ENCODE measurements at places on chromosomes 11 and 22.
A peak's percentile ranks its signal among the peaks of the same experiment; 100 is the strongest.

GRCh38 chr11:18209058-18209457 is 27.5 kb downstream of the SAA4 start:
- DNase-seq, result no peak

GRCh38 chr22:22867996-22868715 is 19.5 kb upstream of the IGLL5 start:
- DNase-seq, result no peak

DNA sequence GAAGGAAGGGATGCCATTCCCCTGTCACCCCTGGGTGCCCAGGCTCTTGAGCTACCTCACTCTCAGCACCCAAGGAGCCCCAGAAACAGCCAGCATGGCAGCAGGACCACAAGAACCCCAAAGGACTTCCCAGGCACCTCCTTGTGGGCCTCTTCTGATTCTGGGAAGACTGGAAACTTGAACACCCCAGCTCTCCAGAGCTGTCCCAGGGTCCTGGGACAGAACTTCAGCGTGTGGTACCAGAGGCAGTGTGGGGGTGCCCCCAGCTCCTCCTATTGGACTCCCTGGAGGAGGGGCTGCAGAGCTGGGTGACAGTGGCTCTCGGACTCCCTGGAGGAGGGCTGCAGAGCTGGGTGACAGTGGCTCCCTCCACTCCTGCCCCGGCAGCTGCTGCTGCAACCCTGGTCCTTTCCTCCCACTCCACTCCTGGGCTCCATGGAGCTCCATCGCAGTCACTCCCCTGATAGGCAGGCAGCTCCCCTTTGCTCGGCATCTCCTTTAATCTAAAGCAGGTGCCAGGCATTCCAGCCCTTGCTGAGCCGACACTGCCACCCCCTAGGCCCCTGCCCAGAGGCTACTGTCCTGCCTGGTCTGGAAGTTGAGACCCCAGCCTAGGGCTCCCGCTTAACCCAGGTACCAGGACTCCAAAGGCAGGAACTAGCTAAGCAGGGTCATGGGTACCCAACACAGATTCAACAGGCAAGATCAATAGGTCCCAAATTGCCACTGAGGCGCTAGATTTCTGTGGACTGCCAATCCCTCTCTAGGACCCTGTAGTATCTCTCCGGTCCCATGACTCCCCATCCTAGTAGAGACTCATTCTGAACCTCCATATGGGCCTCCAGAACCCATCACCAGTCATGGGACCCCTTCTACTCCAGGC is 2.7 kb downstream of the BCL9L start:
- no peak for DNase-seq

DNA sequence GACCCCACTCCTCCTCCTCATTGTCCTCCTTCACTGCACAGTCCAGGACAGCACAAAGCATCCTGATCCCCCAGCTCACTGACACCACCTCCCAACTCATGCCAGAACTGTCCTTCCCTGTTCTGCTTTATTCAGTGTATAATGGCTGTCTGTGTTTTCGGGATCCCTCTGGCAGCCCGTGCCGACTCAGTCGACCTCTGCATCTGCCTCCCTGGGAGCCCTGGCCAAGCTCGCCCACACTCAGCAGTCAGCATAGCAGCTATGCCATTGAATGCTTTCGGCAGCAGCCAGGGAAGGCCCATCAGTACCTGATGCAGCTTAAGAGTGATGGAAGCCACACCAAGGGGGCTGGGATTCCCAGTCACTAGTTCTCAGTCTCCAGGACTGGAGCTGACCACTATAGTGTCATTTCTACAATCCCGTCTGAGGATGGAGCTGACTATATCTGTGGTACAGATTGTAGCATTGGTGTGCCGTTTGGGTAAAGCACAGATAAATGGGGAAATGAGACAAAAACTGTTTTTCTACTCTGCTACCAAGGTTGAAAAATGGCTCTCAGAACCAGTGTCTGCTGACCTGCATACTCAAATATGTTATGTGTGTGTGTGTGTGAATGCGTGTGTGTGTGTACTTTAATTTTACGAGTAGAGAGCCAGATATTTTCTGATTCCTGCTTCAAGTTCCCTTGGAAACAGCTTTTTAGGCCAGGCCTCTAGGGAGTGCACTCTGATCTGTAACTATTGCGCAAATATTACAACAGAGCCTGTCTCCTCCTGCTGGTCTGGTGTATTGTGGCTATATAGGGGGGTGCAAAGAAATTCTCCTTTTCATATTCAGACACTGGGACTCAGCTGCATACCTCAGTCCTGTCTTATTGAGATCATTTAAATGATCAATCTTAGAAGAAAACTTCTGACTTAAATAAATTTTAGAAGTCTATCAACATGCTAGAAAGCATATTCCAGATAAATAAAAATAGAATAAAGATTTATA is 78.8 kb upstream of the TOP3B start:
- peak; percentile 32 for DNase-seq

GRCh38 chr11:334264-334994 is 13.8 kb upstream of the IFITM3 start:
- no peak for DNase-seq

- DNase-seq, result no peak
These were observed 61.0 kb downstream of the FAM168A start for GRCh38 chr11:73536961-73537360.

GRCh38 chr11:113241636-113242054 is 72.7 kb upstream of the TTC12 start:
- peak; percentile 31 for DNase-seq

DNA sequence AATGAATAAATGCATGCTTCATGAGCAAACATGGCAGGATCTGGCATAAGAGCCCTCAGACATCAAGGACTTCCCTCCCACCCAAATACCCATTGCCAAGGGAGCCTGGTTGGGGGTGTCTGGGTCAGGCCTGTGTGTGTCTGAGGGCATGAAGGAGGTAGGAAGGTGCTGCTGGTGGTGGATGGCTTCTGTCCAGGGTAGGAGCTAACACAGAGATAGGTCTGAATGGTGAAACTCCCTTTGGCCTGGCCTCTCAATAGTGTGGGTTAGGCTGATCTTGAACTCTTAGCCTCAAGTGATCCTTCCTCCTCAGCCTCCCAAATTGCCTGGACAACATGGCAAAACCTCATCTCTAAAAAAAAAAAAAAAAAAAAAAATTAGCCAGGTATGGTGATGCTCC is 2.8 kb downstream of the AMPD3 start:
- DNase-seq, result no peak

DNA sequence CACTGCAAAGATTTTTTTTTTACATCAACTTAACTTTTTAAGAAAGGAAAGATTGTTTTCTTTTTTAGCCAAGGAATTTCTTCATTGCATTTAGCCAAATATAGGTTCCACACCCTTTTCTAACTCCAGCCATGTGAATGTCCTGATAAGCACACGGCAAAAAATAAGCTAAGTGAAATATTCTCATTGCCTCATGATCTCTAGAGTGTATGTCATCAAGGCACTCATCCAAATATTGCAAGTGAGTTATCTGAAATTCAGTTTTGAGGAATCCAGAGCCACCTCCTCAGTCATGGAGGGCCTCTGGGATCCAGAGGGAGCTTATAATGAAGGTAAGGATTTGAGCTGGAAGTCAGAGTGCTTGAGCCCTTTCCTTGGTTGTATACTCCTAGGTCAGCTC is 80.0 kb downstream of the BLID start:
- peak; percentile 30 for DNase-seq

- DNase-seq, result peak; percentile 49
These were observed 644 bp downstream of the YPEL4 start for GRCh38 chr11:57648801-57649735.

DNA sequence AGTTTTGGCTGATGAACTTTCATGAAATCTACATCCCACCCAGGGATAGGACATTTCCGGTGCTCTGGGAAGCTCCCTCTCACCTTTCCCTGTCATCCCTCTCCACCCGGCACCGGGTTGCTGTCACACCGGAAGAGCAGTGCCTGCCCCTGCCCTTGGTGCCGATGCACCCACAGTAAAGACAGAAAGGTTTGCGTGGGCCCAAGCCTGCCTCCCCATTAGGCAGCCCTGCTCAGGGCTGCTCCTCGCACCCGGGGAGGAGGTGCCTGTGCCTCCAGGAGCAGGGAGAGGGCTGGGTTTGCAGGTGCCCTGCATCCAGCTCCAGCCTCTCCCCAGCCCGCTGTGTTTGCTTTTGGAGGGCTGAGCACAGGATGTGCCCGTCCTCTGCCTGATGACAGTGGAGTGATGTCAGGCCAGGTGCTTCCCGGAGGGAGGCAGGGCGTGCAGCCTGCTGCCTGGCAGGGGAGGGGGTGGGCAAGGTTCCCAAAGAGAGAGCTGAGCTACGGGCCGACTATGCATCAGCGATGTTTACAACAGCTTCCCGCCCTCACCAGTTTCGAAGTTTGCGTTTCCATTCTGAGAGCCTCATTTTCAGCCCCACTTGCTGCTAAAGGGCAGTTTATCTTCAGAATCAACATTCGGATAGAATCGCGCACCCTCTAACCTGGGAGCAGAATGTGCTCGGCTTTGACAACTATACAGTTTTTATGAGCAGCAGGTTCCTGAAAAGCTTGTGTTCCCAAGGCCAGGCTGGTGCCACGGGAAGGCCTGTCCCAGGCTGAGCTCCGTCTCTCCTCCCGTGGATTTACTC is 83.2 kb upstream of the CLDN5 start:
- no peak for DNase-seq

- no peak for DNase-seq
These were observed 2.0 kb downstream of the ART5 start for GRCh38 chr11:3639841-3640240.

DNA sequence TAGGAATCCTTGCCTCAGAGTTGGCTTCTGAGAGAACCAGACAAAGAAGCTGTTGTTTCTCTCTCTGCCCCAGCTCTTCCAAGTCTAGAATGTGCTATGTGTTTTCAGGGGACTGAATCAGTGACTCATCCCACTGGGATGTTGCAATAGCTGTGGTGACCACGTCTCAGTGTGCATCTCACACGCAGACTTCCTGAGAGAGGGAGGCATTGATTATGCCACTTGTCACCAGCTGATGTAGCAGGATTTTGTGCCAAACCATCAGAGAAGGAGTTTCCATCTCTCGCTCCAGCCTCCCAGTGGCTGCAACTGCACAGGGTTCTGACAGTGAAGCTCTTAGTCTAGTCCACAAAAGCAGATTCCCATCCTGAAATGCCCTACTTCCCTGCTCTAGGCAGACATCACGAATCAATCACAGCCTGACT is 455.8 kb downstream of the MIAT start:
- DNase-seq, result peak; percentile 86

DNA sequence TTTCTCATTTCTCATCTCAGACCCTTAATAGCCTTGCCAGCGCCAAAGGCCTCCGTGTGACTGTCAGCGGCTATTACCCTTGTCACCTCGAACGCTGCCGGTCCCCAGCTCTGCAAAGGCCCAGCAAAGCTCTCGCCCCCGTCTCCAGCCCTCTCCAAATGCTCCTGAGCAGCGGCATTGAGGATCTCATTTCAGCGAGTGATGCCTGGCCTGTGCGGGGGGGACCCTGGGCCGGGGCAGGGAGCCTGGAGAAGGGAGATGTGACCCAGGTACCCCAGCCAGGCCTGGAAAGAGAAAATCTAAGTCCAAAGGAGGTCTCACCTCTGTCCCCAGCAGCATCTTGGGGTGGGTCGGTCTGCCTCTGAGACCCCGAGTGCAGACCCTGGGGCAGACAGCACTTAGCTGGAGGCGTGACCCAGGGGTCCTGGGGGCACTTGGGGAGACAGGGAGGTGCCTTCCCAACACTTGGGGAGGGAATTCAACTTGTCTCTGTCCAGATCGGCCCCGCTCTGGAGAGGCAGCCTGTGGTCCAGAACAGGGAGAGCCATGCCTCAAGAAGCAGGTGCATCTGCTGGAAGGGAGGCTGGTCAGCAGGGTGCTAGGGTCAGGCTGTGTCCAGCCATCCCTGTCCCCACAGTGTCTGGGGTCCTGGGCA is 521.3 kb downstream of the TBC1D22A start:
- no peak for DNase-seq

DNA sequence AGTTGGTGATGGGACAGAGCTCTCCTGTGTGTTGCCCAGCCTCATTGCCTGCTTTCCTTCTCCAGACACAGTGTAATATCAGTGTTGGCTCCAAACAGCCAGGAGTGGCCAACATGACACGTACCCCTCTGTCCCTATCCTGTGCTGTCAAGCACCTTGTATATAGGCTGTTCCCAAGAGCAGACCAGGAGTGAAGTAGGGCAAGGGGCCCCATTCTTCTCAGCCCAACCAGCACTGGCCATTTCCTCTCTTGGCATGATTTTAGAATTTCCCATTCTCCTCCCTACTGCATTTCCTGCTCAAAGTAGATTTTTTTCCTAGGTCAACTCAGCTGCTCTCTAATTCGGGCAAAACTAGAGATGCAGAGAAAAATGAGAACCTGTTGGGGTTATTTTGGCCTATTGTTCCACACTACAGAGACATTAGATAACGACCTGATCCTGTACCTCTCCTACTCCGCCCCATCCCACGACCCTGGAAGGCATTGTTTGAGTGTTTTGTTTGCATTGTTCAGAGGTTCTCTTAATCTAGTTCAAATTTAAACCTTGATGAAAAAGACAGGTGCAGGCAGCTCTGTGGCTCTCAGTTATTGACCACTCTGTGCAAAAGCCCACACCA is 95.6 kb downstream of the RASSF10 start:
- no peak for DNase-seq

GRCh38 chr11:73396985-73397384 is 20.8 kb downstream of the RELT start:
- no peak for DNase-seq

DNA sequence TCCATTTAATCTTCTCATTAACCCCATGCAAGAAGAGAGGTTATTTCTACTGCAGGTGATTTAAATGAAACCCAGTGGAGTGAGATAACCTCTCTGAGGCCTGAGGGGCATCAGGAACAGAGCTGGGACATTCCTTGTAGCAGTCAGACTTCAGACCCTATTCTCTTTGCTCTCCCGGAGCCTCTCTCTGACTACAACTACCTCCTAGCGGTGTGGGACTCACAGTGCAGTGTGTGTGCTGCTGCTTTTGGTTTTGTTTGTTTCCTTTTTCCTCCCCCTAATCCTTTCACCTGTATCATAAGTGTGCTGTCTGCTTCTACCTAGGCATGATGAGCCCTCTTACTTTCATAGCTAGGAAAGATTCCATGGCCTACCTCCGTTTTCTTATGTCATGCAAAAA is 769.6 kb downstream of the NTM start:
- no peak for DNase-seq

- DNase-seq, result no peak
These were observed 114.2 kb downstream of the ME3 start for GRCh38 chr11:86558207-86558606.

GRCh38 chr11:17379383-17380180 is 8.9 kb downstream of the KCNJ11 start:
- no peak for DNase-seq
